ENCODE measurements at places on chromosomes 11 and 22.
A peak's percentile ranks its signal among the peaks of the same experiment; 100 is the strongest.

DNA sequence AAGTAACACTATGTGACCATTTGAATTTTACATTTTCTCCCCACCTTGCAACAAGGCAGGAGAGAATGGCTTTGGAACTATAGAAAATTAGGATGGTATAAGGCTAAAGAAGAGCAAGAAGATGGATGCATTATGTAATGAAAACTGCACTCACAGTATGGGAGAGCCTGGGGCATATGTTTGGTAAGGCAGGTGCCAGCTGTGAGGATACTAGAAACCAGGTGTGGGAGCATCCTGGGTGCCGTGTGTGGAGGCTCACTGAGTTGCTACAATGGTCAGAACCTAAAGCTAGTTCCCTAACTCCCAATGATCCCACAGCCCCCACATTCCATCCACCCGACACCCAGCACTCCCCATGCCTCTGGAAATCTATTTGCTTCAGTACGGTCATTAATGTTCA lies 42.9 kb downstream of the UBASH3B start:
- H3K36me3 ChIP-seq, result no peaks in the 10 kb centered on the region
- H3K27me3 ChIP-seq, result no peaks in the 10 kb centered on the region
- H3K4me3 ChIP-seq, result no peak overlapping the region

- H3K27me3 ChIP-seq, result no peaks in the 10 kb centered on the region
- peaks cover 36% of the 10 kb centered on the region for H3K36me3 ChIP-seq
- no peak overlapping the region for H3K27ac ChIP-seq
- no peak overlapping the region for H3K4me3 ChIP-seq
Observed at GRCh38 chr11:27656806-27657483, 43.3 kb downstream of the BDNF start.

DNA sequence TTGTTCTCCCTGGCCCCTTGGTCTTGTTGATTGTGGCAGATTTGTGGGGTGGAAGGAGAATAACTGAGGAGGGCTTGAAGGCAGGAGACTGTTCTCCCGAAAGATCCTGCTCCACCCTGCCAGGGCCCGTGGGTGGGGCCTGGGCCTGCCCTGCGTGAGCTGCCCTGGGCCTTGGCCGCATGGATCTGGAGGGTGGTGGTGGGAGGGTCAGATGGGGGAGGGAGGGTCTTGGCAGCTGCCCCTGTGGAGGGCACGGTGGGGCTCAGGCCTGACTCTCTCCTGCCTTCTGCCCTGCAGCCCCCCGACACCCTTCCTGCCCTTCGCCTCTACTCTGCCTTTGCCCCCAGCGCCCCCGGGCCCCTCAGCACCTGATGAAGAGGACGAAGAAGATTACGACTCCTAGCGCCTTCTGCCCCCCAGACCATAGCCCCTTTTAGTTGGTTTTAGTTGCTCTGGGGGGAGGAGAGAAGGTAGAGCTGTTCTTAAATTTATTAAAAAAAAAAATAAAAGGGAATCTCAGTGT lies 1.9 kb downstream of the DRAP1 start:
- peaks cover 29% of the 10 kb centered on the region for H3K4me1 ChIP-seq
- DNase-seq, result no peak
- H3K4me3 ChIP-seq, result peak overlapping the region; percentile 92
- H3K36me3 ChIP-seq, result peaks cover 25% of the 10 kb centered on the region

GRCh38 chr11:130554241-130555055 lies 106.0 kb downstream of the ADAMTS15 start:
- no peak overlapping the region for H3K4me3 ChIP-seq
- DNase-seq, result no peak
- H3K36me3 ChIP-seq, result no peaks in the 10 kb centered on the region
- no peaks in the 10 kb centered on the region for H3K27me3 ChIP-seq
- H3K4me1 ChIP-seq, result no peaks in the 10 kb centered on the region
- H3K27ac ChIP-seq, result no peak overlapping the region

DNA sequence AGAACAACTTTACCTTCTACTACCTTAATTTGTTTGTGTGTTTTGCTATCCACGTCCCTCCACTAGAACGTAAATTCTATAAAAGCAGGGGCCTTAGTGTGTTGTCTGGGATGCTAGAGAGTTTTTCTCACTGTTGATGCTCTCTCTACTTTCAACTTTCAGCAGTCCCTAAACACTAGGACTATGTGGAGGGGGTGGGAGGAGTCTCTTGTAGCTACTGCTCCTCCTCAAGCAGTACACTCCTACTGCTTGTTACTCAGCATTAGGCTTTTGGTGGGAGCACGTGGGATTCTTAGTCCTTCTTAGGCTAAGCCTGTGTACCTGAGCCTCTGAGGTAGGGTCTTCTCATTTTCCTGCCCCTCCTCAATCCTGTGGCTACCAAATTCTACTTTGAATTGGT lies 56.3 kb downstream of the ARHGAP20 start:
- H3K36me3 ChIP-seq, result no peaks in the 10 kb centered on the region
- DNase-seq, result no peak
- H3K27ac ChIP-seq, result no peak overlapping the region
- H3K4me1 ChIP-seq, result no peaks in the 10 kb centered on the region

DNA sequence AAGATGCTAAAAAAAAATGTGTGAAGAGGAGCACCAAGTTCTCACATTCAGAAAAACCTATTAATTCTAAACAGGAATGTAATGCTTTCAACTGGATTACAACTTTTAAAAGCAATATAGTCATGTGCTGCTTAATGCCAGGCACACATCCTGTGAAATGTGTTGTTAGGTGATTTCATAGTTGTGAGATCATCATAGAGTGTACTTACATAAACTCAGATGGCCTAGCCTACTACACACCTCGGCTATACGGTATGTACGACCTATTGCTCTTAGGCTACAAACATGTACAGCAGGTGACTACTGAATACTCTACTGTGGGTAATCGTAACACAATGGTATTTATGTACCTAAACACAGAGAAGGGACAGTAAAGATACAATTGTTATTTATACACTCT lies 142.3 kb downstream of the RBFOX2 start:
- H3K36me3 ChIP-seq, result no peaks in the 10 kb centered on the region
- DNase-seq, result no peak
- no peak overlapping the region for H3K27ac ChIP-seq
- peaks cover 35% of the 10 kb centered on the region for H3K4me1 ChIP-seq
- H3K4me3 ChIP-seq, result no peak overlapping the region
- H3K27me3 ChIP-seq, result no peaks in the 10 kb centered on the region

GRCh38 chr11:108732395-108732794 lies 67.5 kb downstream of the DDX10 start:
- H3K4me3 ChIP-seq, result no peak overlapping the region
- DNase-seq, result no peak
- H3K4me1 ChIP-seq, result peaks cover 2% of the 10 kb centered on the region
- no peaks in the 10 kb centered on the region for H3K27me3 ChIP-seq
- H3K36me3 ChIP-seq, result peaks cover 12% of the 10 kb centered on the region

- H3K4me3 ChIP-seq, result peak overlapping the region; percentile 44
- H3K4me1 ChIP-seq, result no peaks in the 10 kb centered on the region
- peak; percentile 93 for DNase-seq
- H3K36me3 ChIP-seq, result no peaks in the 10 kb centered on the region
Observed at GRCh38 chr11:67071420-67072284, 15.0 kb downstream of the RHOD start.

DNA sequence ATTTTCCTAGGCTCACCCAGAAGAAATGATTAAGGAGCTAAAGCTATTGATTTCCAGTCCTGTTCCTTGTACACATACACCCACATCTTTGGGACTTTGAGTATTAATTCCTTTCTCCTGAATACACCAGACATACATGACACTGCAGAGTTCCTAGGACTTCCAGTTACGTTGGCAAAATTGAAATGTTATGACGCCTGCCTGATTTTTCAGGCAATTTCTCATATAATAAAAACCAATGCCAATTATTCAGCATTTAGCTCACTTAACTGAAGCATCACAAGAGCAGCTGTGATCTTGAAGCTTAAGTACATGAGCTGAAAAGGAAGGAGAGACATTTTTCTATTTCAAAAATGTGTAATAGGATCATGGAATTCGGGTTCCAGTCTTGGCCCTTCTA lies 4.5 kb downstream of the CLMP start:
- H3K27ac ChIP-seq, result no peak overlapping the region
- DNase-seq, result no peak
- H3K27me3 ChIP-seq, result no peaks in the 10 kb centered on the region
- H3K4me1 ChIP-seq, result peaks cover 40% of the 10 kb centered on the region

- no peaks in the 10 kb centered on the region for H3K4me1 ChIP-seq
- no peaks in the 10 kb centered on the region for H3K27me3 ChIP-seq
- DNase-seq, result no peak
- no peak overlapping the region for H3K27ac ChIP-seq
- H3K36me3 ChIP-seq, result no peaks in the 10 kb centered on the region
- no peak overlapping the region for H3K4me3 ChIP-seq
Observed at GRCh38 chr11:110349138-110349996, 53.0 kb upstream of the RDX start.

DNA sequence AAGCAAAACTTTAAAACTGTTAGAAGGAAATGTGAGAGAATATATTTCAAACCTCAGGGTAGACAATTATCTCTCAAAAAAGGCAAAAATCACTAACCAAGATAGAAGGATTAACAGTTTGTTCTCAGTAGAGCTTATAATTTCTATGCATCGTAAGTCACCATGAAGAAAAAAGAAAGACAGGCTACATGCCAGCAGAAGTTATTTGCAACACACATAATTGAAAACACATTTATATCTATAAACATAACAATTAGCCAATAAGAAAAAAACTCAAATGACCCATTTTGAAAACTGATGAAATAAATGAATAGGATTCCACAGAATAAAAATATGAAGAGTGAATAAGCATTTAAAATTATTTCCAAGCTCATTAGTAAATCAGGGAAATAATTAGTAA lies 24.4 kb upstream of the SNX19 start:
- no peak overlapping the region for H3K27ac ChIP-seq
- H3K27me3 ChIP-seq, result no peaks in the 10 kb centered on the region
- H3K4me1 ChIP-seq, result 0 out of 2 replicates have a peak, but pooled peaks cover under 1% of the 10 kb centered on the region
- no peak for DNase-seq
- H3K4me3 ChIP-seq, result no peak overlapping the region

- no peaks in the 10 kb centered on the region for H3K27me3 ChIP-seq
- no peak overlapping the region for H3K27ac ChIP-seq
- no peaks in the 10 kb centered on the region for H3K36me3 ChIP-seq
- peak; percentile 73 for DNase-seq
Observed at GRCh38 chr11:1435820-1436467, 46.2 kb downstream of the BRSK2 start.

- H3K36me3 ChIP-seq, result peaks cover 39% of the 10 kb centered on the region
- no peaks in the 10 kb centered on the region for H3K4me1 ChIP-seq
- no peak overlapping the region for H3K4me3 ChIP-seq
- no peaks in the 10 kb centered on the region for H3K27me3 ChIP-seq
- H3K27ac ChIP-seq, result peak overlapping the region; percentile 44
Observed at GRCh38 chr11:47617417-47617809, 23.2 kb upstream of the C1QTNF4 start.

GRCh38 chr22:29750559-29751538 lies 16.0 kb downstream of the ZMAT5 start:
- H3K27me3 ChIP-seq, result no peaks in the 10 kb centered on the region

DNA sequence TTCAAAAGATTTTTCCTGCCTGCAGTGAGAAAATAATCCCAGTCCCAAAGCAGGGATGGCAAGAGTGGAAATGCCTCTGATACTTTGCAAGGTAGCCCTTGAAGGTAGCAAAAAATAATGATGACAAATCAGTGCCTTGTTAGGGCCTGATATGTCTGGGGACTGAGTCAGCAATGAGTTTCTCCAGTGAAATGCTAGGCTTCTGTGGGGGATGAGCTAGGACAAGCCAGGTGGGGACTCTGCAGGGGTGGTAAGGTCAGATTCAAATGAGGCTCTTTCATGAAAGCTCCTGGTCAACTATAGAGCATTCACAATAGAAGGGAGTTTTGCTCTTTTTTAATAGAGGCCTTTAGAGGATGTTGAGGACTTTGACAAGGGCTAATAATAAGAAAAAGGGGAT lies 77.7 kb downstream of the ME3 start:
- no peak overlapping the region for H3K4me3 ChIP-seq
- H3K36me3 ChIP-seq, result no peaks in the 10 kb centered on the region
- H3K27ac ChIP-seq, result no peak overlapping the region
- H3K4me1 ChIP-seq, result peaks cover 6% of the 10 kb centered on the region
- DNase-seq, result no peak

DNA sequence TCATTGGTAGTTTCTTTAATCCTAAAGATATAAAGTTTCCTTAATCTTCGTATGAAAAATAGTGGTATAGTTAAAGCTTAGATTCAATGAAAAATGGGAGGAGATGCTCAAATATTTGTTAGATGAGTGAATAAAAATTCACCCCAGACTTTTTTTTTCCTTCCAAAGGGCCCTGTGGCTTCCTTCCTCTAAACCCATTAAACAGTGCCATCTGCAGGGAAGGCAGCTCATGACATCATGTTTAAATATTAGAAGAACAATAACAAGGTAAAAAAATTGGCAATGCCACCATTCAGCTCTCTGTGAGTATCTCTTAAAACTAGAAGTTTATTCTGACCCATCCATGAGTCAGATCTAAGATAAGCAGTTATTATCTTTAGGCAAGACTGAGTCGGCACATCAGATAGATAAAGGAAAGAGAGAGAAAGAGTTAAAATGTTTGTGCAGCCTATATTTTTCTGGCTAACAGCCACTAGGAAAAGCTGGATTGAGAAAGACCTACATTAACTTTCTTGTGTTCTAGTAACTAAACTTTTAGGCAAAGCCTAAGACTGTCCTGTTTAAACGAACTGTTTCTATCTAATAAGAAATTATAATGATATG lies 19.1 kb upstream of the OOSP1 start:
- no peaks in the 10 kb centered on the region for H3K36me3 ChIP-seq
- DNase-seq, result peak; percentile 29
- no peak overlapping the region for H3K4me3 ChIP-seq
- no peaks in the 10 kb centered on the region for H3K4me1 ChIP-seq
- H3K27me3 ChIP-seq, result no peaks in the 10 kb centered on the region
- no peak overlapping the region for H3K27ac ChIP-seq

DNA sequence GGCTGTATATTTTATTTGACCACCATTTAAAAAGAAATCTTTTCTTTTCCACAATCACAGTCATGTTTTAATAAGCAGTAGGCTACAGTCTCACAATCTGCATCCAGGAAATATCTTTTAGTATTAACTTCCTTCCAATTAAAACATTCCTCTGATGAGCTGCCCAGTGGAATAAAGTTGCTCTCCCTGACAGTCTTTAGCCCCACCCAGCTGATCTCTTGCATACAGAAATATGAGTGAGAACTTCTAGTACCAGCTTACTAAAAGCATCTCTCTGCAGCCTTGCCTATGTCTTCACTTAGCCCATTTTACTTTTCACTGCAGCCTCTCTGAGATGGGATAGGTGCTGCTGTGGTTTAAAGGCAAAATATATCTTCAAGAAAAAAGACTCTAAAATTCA lies 143.4 kb upstream of the ANO3 start:
- peak overlapping the region; percentile 1 for H3K27ac ChIP-seq
- no peaks in the 10 kb centered on the region for H3K36me3 ChIP-seq
- H3K4me1 ChIP-seq, result peaks cover 5% of the 10 kb centered on the region
- no peak overlapping the region for H3K4me3 ChIP-seq

- no peak for DNase-seq
- H3K4me1 ChIP-seq, result no peaks in the 10 kb centered on the region
- H3K36me3 ChIP-seq, result no peaks in the 10 kb centered on the region
- H3K4me3 ChIP-seq, result no peak overlapping the region
- no peak overlapping the region for H3K27ac ChIP-seq
- H3K27me3 ChIP-seq, result no peaks in the 10 kb centered on the region
Observed at GRCh38 chr11:35912883-35913624, 30.8 kb upstream of the LDLRAD3 start.

All from SK-N-SH (cell line).